ENCODE measurements at places on chromosomes 13 and 19. TPM values are rescaled to one million over a fixed set of nuclear protein-coding genes. Genes with fewer than 3 reads are reported as not detected.
A peak's percentile ranks its signal among the peaks of the same experiment; 100 is the strongest.

DNA sequence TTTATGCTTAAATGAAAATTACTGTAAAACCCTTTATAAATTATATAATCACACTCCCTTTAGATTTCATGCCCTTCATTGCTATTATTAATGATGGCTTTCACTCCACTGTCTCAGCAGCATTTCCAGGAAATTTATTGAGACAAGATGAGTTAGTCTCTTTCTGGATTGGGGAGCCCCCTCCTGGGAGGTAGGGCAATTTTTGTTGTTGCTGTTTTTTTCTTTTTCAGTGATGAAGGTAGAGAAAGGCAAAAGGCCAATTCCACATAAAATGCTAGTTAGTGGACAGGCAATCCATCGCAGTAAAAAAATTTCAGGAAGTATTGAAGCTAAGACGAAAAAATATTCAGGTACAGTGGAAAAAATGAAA is 80.2 kb downstream of the TEX26 start:
- DNase-seq = no peak

DNA sequence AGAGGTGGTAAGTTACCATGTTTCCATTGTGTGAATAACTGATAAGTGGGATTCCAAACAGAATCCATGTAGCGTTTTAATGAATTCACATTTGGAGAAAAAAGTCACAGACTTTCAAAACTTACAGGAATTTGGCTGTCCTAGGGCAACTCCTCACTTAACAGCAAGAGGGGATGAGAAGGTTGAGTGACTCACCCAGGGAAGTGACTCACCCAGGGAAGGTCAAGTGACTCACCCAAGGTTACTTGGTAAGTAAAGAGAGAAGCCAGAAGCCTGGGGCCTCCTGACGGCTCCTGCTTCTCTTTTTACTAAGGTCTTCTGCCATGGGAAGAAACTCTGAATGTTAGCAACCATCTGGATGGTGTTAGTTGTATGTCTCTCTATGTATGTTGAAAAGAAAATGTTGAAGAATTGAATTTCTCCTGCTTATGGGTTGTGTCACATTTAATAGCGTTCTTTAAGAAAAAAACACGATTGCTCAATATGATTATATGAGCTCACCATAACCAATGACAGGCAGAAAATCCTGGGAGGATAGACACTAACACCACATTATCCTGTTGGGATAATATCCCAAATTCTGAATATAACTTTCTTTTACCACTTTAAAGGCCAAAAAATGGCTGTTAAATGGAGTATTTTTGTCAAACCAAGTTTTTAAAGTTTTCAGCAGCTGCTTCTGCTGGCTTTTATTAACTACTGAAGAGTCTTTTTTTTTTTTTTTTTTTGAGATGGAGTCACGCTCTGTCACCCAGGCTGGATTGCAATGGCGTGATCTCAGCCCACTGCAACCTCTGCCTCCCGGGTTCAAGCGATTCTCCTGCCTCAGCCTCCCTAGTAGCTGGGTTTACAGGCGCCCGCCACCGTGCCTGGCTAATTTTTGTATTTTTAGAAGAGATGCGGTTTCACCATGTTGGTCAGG is 195.6 kb downstream of the GGACT start:
- no peak for DNase-seq

GRCh38 chr19:20077791-20078463 is at the start of gene ZNF90:
TSS of gene ZNF90 (plus strand) at chr19:20078000. CDS start at chr19:20078133, 133 bp downstream.
- peak; percentile 73 for DNase-seq

PODNL1 gene
- total RNA-seq = not detected

- DNase-seq = no peak
These were observed 11.4 kb downstream of the VSTM2B start for GRCh38 chr19:29537181-29537580.

DNA sequence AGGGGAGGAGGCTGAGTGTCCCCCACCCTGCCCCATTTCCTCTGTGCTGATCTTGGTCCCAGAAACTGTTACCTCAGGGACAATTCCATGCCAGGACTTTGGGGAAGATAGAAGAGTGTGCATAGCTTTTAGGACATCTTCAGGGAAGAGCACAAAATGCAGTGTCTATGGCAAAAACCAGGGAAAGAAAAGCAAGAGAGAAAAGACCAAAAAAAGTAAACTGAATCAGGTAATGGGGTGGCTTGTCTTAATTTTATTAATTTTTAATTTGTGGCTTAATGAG is 109.4 kb downstream of the NDFIP2 start:
- DNase-seq = no peak

- DNase-seq = no peak
These were observed 1.5 kb downstream of the ERCC2 start for GRCh38 chr19:45368737-45369340.

DNA sequence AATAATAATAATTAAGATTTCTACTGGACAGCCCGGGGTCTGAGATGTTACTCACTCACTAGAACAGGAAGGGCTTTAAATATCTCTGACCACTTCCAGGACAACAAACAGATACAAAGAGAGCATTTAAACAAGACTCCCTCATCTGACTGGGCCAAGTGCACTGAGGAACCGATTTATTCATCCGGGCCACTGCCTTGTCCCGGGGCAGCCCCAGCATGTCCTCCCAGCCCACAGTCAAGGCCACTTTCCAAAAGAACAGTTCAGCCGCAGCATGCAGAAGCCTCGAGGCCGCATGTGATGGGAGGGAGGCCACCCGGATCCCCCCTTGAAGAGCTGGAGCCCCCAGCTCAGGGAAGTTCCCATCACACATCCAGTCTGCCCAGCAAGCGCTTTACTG is 30.5 kb downstream of the MLLT1 start:
- no peak for DNase-seq

DNA sequence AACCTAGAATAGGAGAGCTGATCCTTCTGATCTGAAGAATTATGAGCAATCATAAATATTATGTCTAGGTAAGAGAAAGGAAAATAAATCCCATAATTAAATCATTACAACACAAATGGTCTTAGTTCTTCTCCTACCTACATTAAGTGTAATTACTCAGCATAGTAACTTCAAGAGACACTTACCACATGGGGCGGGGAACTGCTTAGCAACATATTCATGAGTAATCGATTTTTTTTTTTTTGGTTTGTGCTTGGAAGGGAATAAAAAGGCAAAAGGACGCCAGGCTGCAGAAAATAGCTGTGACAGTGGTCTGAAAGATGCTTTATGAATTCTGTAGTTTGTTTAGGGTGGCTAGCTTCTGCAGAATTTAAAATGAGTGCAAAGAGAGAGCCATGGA is 103.3 kb upstream of the HTR2A start:
- DNase-seq = no peak

DNA sequence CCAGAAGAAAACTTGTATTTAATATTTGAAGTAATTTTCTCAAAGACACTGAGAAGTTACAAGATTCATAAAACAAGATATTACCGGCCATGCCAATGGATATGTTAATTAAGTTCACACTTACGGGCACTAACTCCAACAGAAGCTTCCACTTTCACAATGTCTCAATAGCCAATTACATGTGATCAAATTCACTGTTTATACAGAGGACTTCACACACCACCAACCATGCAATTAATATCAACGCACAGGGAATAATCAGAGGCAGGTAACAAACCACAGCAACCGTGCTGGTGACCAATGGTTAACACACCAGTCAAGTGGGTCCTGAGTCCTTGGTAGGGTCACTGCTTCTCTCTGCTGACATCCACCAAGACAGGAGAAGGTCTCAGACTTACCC is 5.9 kb upstream of the ACOD1 start:
- no peak for DNase-seq

DNA sequence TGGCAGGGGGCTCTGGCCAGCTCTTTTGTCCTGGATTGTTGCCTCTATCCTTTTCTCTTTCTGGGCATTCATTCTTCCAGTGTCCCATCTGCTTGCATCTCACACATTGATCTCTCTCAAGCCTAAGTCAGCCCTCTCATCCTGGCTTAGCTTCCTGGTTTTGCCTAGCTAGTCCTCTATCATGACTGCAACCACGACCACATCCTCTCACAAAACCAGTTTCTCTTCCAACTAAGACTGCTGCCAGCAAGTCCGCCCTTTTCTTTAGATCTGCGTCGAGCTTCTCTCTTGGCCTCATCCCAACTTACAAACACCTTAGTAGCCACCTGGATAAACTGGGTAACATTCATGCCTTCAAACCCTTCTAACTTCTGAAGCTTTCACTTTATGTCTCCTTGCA is 212.2 kb upstream of the HTR2A start:
- no peak for DNase-seq

S1PR5 gene
- not detected for total RNA-seq

DNA sequence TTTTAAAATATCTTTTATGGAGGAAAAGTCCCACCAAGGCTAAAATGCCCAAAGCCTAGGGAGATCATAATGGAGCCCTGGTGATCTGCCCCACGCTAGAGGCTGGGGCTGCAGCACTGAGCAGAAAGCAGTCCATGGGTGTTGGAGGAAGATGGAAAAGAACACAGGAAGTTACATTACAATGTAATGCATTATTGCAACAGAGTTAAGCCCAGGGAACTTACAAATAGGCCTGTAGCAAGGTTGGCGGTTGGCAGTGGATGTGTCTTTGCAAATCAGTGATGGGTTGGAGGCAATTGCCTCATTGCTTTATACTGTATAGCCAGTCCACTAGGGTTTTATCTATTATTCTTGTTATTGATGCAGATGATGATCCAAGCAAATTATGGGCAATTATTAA is 399.9 kb downstream of the NDFIP2 start:
- DNase-seq = no peak

DNA sequence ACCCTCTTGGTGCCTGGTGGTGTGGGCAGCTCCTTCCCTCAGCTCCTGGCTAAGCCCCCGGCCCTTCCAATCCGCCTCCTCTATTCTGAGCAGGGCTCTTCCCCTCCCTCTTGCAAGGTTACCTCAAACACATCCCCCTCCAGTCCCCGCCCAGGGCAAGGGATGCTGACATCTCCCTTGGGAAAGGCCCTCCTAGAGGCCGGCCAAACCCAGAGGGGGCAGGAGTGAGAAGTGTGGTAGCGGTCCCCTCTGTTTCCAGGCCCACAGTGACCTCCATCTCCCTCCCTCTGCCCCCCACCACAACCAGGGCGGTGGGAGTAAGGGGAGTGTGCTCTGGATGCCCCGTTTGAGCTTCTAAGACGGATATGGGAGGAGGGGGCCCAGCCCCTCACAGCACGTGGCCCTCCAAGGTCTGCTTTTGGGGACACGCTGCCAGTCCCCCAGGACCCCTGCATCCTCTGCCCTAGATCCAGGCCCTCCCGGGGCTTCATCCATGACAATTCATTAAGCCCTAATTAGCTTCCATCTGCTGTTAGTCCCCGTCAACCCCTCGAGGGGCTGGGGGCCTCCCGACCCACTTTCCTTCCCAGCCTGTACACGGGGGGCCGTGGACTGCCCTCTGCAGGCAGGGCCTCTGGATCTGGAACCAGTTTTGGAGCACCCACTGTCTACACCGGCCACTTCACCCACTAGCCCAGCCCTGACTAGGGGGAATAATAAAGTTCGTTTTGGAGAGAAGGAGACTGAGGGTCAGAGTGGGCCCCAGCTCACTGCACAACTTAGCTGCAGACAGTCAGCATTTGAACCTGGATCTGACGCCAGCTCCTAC is 2.3 kb downstream of the LINGO3 start:
- no peak for DNase-seq

ZNF285 gene
- total RNA-seq = 4.5 TPM

- DNase-seq = no peak
These were observed 270.4 kb downstream of the DCT start for GRCh38 chr13:94209117-94209516.

DLL3 gene
- 0.73 TPM for total RNA-seq

GRCh38 chr13:94667190-94667589 is 45.2 kb downstream of the SOX21 start:
- no peak for DNase-seq

GRCh38 chr13:110524541-110525257 is 36.8 kb downstream of the RAB20 start:
- no peak for DNase-seq

DNA sequence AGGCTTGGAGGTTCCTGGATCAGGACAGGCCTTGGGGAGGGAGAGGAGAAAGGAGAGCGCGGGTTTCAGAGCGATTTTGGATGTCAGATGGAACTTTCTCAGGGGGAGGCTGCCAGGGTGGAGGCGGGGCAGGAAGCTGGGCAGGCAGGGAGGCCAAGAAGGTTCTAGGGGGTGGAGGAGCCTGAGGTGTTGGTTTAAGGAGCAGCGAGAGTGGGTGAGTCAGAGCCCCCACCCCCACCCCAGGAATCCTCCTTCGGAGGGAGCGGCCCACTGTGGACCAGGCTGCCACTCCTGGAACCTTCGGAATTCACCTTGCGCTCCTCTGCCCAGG is 15.9 kb upstream of the NOP53 start:
- DNase-seq = no peak

DNA sequence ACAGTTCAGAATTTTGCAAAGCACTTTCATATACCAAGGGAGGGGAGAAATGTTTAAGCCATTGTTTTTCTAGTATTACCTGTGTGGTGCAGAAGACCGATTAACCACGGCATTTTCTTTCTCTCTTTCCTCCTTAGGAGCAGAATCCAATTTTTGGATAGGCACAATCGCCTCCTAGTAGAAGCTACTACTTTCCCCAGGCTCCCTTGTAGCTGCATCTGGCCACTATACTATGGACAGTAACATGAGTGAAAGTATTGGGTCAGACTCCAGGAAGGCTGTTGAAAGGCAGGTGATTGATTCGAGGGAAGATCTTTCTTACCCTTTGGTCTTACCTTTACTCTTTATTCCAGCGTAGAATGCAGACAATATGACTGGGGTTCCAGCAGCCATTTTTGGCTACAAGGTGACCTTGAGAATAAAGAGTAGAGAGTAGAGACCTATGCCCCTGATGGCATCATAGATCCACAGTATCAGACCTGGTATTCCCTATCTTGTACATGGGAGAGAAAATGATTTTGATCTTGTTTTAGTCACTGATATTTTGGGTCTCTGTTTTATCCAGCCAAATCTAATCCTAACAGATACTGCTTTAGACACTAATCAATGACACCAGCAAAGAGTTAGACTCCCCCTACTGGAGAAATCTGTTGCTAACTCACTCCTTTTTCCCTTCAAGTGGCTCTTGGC is 77.0 kb downstream of the LRRC63 start:
- no peak for DNase-seq

ACER1 gene
- total RNA-seq = not detected

KIR3DL1 gene
- total RNA-seq = not detected

DNA sequence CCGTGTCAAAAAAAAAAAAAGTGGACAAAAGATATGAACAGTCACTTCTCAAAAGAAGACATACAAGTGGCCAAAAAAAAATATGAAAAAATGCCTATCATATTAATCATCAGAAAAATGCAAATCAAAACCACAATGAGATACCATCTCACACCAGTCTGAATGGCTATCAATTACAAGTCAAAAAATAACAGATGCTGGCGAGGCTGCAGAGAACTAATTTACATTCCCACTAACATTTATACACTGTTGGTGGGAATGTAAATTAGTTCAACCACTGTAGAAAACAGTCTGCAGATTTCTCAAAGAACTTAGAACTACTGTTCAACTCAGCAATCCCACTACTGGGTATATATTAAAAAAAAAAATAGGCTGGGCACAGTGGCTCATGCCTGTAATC is 26.5 kb upstream of the FOXO1 start:
- no peak for DNase-seq

RASGRP4 gene
- 3.2 TPM for total RNA-seq

FXYD3 gene
- total RNA-seq = not detected

- no peak for DNase-seq
These were observed 29.8 kb upstream of the PABPC3 start for GRCh38 chr13:25065974-25066770.
